ENCODE measurements at places on chromosomes 3 and 15. TPM values are rescaled to one million over a fixed set of nuclear protein-coding genes. Genes with fewer than 3 reads are reported as not detected.

Gene ERICH6
- 0.35 TPM for total RNA-seq

Gene MYNN
- total RNA-seq, result 17.5 TPM

Gene EXOSC7
- 80.1 TPM for total RNA-seq

Gene TMCO5A
- total RNA-seq, result not detected

Gene LRRC31
- not detected for total RNA-seq

Gene OCA2
- total RNA-seq, result not detected

Gene SAXO2
- total RNA-seq, result 0.71 TPM

Gene GOLGA6D
- not detected for total RNA-seq

Gene ARRDC4
- 13.3 TPM for total RNA-seq

Gene DCUN1D1
- total RNA-seq, result 15.6 TPM

Gene SYNPR
- total RNA-seq, result not detected

Gene COPB2
- 240 TPM for total RNA-seq

Gene LCTL
- 0.58 TPM for total RNA-seq

Gene CCDC39
- total RNA-seq, result not detected

Gene NANOGP8
- not detected for total RNA-seq

Gene CEP152
- 5.0 TPM for total RNA-seq

Gene TGM5
- not detected for total RNA-seq

Gene RAB6B
- total RNA-seq, result not detected

Gene MKRN2OS
- total RNA-seq, result not detected

Gene WDR5B
- total RNA-seq, result 3.9 TPM

Gene SETD5
- total RNA-seq, result 33.4 TPM

Gene ABCF3
- 39.5 TPM for total RNA-seq

Gene WNT7A
- total RNA-seq, result not detected

Gene ERC2
- not detected for total RNA-seq

Gene ROPN1
- 0.18 TPM for total RNA-seq

Gene SEC22C
- 66.9 TPM for total RNA-seq

Gene GOLGA6L9
- under 0.01 TPM for total RNA-seq

Gene NOX5
- total RNA-seq, result 0.29 TPM

Gene PLSCR4
- total RNA-seq, result 22.5 TPM

Gene TRH
- total RNA-seq, result 0.18 TPM

Gene OPA1
- 41.2 TPM for total RNA-seq

Gene DLEC1
- 0.18 TPM for total RNA-seq

Gene ITGA11
- total RNA-seq, result 0.86 TPM

Gene ZNF80
- total RNA-seq, result not detected

Gene CFAP44
- total RNA-seq, result 0.18 TPM

Gene FAM219B
- 22.2 TPM for total RNA-seq

Gene SLC49A4
- 11.2 TPM for total RNA-seq

Gene CELF6
- not detected for total RNA-seq

Gene NR2E3
- 0.18 TPM for total RNA-seq

Gene ACKR2
- under 0.01 TPM for total RNA-seq

Gene IRAK2
- total RNA-seq, result 2.9 TPM

Gene CPNE9
- not detected for total RNA-seq

Gene UBE2E2
- total RNA-seq, result 26.8 TPM

Gene BSN
- total RNA-seq, result not detected

Gene LHFPL4
- total RNA-seq, result not detected

Gene TEX9
- 1.9 TPM for total RNA-seq

Gene USP50
- total RNA-seq, result not detected

Gene STX19
- not detected for total RNA-seq
